ENCODE measurements at places on chromosomes 11 and 22.

- no peak for DNase-seq
Observed at GRCh38 chr22:17083255-17083654, 1.5 kb upstream of the IL17RA start.

- no peak for DNase-seq
Observed at GRCh38 chr22:50085211-50085972, at the start of gene MLC1. TSS of gene MLC1 (minus strand) at chr22:50085426. CDS start at chr22:50084902, 524 bp downstream.

GRCh38 chr11:35324183-35324886 lies 95.0 kb downstream of the SLC1A2 start:
- DNase-seq = no peak

DNA sequence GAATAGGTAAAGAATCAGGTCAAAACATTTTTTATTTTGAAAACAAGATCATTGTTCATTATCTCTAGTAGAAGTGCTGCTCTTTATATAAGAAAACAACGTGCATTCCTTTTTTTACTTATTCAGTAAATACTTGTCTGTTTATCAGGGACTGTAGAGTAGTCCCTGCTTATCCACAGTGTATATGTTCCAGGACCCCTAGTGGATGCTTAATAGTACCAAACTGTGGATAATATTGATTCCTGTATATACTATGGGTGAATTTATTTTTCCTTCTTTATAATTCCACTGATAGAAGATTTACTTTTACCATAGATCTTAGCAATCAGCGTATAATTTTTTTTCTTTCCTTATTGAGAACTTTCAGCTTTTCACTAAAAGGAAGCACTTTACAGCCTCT lies 32.6 kb downstream of the CEP295 start:
- no peak for DNase-seq

DNA sequence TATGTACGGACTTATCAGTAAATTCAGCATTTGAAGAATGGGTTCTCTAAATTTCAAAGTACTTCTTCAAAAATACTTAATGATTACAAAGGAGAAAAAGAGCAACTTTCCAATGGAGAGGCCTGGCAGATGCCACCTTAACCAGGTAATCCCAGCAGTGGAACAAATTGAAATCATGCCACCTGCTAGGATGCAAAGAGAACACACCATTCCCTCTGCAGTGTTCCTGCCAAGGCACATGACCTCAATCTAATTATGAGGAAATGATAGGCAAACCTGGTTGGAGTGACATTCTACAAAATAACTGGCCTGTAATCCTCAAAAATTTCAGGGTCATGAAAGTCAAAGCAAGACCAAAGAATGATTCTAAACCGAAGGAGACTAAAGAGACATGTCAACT lies 21.5 kb downstream of the TNRC6B start:
- DNase-seq = no peak

- DNase-seq = peak; percentile 45
Observed at GRCh38 chr11:64266339-64266738, 15.0 kb downstream of the PLCB3 start.

DNA sequence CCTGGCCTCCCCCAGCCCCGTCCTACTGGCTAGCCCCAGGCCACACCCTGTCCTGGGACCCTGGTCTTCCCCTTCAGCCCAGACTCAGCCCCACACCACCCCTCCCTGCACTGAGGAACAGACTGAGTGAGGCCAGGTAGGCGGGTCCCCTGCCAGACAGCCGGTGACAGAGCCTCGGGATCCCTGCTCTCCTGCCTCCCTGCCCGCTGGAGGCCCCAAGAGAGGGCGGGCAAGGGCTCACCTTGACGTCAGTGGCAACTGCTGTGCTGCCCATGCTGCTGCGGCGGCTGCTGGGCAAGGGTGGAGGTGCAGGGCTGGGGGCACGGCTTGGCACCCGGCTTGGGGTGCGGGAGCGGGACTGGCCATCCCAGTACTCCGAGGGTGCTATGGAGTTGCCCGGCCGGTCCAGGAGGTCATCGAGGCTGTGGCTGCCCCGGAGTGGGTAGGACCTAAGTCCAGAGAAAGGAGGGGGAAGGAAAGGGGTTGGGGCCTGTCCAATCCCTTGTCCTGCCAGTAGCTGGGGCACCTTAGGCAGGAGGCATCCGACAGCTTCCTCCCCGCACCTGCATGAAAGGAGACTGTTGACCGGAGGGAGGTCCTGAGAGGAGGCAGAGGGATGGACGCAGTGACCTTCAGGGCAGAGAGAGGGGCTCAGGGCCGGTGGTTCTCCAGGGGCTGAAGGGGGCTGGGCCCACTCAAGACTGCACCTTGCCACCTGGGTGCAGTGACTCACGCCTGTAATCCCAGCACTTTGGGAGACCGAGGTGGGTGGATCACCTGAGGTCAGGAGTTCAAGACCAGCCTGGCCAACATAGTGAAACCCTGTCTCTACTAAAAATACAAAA lies 2.2 kb upstream of the SLC16A8 start:
- no peak for DNase-seq

DNA sequence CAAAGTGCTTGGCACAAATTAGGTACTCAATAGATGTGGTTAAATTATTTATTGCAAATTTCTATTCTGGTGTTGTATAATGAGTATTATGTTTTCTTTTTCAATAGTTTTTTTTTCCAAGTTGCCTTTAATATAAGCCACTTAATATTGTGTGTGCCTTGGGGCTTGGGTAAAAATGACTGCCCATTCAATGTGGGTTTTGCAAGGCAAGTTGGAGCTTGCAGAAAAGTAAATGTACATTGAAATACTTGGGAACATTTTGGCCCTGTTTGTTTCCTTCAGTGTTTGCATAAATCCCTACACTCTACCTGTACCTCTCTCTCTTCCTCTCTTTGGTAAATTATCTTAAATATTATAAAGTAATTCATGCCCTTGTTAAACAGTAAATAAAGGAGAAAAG lies 2.1 kb upstream of the CCDC81 start:
- DNase-seq = peak; percentile 20

- DNase-seq = no peak
Observed at GRCh38 chr11:45041596-45041995, 90.9 kb upstream of the TP53I11 start.

GRCh38 chr22:45211435-45211834 lies 29.3 kb downstream of the KIAA0930 start:
- no peak for DNase-seq

DNA sequence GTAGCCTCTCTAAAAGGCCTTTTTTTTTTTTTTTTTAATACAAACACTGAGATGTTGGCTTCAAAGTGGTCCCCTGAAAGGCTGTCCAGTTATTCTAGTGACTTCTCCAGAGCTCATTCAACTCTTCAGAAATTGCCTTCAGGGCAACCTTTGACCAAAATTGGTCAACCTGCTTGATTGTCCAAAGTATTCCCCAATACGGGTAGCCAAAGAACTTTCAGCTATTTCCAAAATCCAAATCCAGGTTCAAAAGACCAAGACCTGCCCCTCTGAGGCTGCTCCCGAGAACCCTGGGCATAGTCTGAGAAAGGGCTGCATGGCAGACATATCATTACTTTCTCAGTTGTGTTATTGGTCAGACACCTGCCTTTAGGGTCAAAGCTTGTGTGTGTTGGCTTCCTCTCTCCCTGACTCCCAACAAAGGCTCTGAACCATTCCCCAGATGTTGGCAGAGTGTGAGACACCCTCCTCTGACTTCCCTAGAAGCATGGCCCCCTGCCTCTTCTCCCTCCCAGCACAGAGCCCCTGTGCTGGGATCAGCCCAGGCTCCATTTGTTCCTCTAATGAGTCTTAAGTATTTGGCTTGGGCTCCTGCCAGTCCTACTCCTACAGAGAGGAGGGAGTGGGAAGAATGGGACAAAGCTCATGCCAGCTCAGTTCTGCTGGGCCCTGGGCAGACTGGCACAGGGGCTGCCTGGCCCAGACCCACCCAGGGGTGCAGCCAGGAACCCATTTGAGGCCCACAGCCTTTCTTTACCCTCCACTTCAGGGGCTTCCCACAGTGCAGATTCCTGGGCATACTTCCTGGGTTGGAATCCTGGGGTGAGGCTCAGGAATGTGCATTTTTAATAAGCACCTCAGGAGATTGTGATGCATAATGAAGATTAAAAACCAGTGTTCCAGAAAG lies 30.3 kb downstream of the TNKS1BP1 start:
- peak; percentile 39 for DNase-seq

DNA sequence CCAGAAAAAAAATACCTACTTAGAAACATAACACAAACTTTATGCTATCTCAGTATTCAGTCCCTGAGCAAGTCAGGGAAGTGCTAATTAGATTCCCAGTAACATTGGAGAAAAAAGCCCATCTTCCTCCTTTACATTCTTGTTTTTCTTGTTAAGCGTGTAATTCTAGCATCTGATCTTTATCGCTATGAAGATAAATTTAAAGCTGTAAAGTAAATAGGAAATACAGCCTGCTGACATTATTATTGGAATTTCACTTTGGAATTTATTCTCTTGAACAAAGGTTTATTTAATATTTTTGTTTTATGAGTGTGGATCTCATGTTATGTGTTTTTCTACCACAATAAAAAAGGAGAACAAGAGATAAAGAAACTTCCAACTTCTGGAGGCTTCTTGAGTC lies 13.9 kb downstream of the ALKBH3 start:
- DNase-seq = no peak

DNA sequence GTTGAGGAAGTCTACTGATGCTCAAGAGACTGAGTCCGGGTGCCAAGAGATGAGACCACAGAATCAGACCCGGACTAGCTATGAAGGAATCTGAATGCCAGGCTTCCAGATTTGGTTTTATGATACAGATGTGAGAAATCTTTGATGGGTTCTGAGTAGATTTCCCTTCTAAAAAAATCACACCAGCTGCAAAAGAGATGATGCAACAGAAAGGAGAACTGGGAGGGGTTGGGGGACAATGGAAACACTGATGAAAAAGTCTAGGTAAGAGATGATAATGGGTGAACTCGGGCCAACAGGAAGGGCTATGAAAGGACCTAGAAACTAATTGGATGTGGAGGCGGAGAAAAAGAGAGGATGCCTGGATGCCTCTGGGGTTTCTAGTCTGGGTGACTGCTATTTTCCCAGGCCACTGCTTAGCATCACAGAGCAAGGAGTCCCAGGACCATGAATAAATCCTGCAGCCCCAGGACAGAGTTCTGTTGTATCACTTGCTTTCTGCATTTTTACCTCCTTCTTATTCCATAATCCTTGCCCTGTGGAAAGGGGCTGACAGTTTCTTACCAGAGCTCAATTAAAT lies 115.4 kb upstream of the SEZ6L start:
- DNase-seq = no peak

- no peak for DNase-seq
Observed at GRCh38 chr11:35141071-35141470, 2.1 kb downstream of the CD44 start.

GRCh38 chr11:105618343-105618955 lies 8.6 kb downstream of the GRIA4 start:
- DNase-seq = no peak

DNA sequence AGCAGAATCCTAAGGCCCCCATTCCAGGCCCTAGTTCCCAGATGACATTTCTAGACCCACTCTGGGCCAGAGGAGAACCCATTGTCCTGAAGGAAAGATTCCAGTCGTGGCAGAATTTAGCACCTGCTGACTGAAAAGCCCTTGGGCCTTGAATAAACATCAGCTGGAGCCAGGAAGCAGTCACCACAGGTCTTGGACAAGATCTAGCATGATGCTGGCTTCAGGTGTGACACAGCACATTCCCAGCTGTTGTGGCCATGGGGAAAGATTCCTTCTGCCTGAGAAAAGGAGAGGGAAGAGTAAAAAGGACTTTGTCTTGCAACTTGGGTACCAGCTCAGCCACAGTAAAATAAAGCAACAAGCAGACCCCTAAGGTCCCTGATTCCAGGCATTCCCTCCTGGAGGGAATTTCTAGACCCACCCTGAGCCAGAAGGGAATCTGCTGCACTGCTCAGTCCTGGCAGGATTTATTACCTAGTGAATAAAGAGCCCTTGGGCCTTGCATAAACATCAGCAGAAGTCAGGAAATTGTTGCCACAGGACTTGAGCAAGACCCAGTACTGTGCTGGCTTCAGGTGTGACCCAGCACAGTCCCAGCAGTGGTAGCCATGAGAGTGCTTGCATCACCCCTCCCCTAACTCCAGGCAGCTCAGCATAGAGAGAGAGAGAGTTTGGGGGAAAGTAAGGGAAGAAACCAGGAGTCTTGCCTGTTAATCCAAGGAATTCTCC lies 42.5 kb upstream of the PAMR1 start:
- DNase-seq = peak; percentile 64

- no peak for DNase-seq
Observed at GRCh38 chr22:19723232-19723982, at the start of gene GP1BB. TSS of gene GP1BB (plus strand) at chr22:19723539. CDS start at chr22:19723570, 31 bp downstream.

GRCh38 chr11:115930291-115930690 lies 426.1 kb upstream of the CADM1 start:
- no peak for DNase-seq

GRCh38 chr11:57475191-57475590 lies 14.9 kb downstream of the RTN4RL2 start:
- no peak for DNase-seq

DNA sequence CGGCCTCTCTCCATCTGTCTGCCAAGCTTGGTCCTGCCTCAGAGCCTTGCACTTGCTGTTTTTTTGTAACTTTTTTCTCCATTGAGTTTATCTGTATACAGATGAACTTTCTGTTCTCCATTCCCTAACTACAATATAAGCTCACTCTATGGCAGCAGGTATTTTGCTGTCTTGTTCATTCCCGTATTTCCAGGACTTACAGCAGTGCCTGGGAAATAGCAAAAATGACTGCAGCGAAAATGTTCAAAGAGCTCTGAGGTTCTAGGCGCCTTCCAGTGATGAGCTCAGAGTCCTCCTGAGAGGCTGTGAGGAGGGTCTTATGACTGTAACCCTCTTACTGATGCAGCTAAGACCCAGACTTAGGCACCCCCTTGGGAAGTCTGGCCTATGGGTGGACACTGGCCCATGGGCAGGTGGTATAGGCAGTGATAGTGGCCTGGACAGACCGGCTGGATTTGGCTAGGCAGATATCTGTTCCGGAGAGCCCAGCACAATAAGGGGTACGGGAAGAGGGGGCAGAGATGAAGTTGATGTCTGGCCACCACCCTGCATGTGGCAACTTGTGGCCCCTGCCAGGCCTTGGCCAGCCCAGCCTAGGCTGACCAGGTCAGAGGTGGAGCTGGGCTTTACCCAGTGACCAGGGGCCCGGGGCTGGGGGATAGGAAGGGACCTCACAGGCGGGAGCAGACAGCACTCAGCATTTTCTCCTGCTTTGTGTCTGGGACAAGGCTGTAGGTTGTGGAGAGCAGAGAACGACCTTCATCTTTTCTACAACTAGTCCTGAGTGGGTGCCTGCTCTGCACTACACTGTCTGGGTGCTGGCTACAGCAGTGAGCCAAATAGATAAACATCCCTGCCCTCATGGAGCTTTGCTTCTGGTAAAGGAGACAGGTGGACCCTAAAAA lies 4.6 kb downstream of the ATF4 start:
- DNase-seq = no peak

DNA sequence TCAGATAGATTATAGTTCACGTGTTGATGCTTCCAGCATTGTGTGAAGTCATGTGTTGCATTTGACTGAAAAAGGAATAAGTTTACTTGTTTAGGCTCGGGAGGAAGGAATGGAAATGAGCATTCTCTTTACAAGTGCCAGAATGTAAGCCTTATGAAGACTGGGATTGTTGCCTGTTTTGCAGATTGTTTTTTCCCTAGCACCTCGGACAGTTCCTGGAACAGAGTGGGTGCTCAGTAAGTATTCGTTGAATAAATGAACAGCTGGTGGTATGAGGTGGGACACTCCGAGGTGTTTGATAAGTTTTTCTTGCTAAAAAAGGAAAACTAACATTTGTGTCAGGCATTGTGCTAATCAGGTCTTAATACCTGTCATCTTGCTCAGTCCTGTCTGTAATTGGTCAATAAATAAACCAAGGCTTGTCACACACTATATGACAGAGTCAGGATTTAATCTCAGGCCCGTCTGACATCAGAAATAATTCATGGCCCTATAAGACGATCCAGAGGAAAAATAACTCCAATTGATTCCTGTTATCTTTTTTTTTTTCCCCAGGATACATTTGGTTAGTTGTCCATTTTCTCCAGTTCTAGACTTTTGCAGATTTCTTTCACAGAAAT lies 304.7 kb downstream of the NELL1 start:
- DNase-seq = no peak
